Epithelial cell of proximal tubule (primary cell): ENCODE measurements at places on chromosomes 2 and 18.

GRCh38 chr2:238030422-238031155 lies 30.2 kb upstream of the SCLY start:
- no peak for DNase-seq

- peak; percentile 9 for DNase-seq
Observed at GRCh38 chr2:26184555-26185303, 11.8 kb downstream of the GAREM2 start.

GRCh38 chr18:23307567-23308295 lies 145.4 kb upstream of the RIOK3 start:
- no peak for DNase-seq

DNA sequence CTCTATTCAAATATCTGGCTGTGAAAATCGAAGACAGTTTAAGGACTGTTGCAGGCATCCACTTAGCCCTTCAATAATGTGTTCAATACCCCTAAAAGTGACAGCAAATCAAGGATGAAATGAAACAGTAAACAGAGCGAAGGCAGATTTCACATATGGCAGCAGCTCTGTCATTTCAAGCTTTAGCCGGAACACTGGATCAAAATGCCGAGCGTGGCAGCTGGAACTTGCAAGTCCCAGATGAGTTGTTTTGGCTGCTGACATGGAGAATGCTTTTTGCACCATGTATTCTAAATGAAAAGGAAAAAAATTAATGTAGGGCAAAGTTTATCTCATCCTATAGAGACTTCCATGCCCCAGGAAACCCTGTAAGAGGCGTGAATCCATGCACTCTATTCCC lies 18.0 kb downstream of the LRRC30 start:
- DNase-seq: no peak

GRCh38 chr2:29782087-29782486 lies 139.3 kb downstream of the ALK start:
- DNase-seq: no peak

- no peak for DNase-seq
Observed at GRCh38 chr2:237743561-237744269, 54.9 kb upstream of the RBM44 start.

DNA sequence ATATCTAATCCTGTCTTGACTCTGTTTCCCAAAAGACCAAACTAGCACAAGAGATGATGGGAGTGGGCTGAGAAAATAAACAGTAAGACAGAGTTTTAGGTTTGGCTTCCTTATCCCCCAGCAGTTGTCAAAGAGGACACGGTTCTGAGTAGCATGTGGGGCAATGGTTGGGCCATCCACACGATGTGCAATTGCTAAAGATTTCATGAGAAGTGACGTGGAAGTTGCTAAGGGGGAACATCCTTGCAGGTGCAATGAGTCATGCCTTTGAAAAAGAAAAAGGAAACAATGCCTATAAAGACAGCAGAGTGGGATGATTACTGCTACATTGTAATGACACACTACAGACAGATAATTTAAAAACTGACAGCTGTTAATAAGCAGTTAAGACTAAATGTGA lies 1395.8 kb downstream of the LRP1B start:
- DNase-seq: no peak

- DNase-seq: peak; percentile 12
Observed at GRCh38 chr2:166285215-166285614, 90.5 kb downstream of the SCN9A start.

GRCh38 chr2:6927186-6927585 lies 10.0 kb downstream of the RNF144A start:
- DNase-seq: no peak

DNA sequence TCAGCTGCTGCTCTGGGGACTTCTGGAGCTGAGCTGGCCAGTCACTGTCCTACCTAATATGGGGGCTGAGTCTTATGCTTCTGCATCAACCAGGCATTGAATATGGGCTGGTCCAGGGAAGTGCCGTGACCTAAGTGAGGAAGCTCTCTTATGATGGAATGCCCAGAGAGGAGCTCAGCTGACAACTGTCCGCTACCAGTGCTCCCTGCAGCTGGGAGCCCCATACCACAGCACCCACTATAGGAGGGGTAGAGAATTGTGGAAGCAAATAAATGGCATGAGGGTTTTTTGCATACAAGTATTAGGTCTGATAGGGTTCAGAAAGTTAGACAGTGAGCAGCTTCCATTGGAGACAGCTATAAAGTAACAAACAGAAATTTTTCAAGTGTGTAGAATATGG lies 4.5 kb downstream of the TIMM21 start:
- no peak for DNase-seq

- DNase-seq: no peak
Observed at GRCh38 chr2:131023758-131024157, 69.5 kb downstream of the FAM168B start.

- no peak for DNase-seq
Observed at GRCh38 chr2:47022186-47022765, 106.7 kb upstream of the MCFD2 start.

DNA sequence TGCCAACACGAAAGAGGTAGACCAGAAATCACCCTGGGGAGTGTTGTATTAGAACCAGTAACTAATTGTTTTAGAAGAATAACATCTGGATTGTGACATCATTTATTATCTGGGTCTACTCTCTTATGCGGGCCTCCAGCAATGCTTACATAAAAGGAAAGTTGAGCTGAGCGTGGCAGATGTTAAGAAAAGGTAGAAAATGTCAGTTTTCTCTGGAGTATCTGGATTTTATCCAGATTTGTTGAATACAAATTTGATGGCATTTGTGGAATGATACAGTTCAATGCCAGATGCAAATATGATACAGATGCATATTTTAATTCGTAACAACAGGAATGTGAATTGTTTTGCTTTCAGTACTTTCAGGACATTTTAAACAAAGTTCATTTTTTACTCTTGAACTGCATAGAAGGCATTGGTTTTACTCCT lies 90.3 kb downstream of the PRPF40A start:
- DNase-seq: no peak

- no peak for DNase-seq
Observed at GRCh38 chr2:157124731-157125130, 132.8 kb upstream of the GALNT5 start.

DNA sequence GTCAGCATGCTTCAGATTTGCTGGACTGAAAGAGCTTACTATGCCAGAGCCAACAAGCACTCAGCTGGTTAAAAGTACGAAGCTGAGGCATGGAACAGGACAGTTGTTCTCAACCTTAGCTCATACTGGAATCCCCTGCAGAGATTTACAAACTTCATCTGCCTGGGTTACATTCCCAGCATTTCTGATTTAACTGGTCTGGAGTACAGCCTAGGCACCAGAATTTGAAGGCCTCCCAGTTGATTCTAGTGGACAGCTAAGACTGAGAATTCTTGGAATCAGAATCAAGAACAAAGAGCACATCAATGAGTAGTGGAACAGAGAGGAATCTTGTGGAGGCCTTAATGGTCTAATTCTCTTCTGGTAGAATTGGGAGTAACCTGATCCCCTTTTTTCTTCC lies 298.2 kb upstream of the NXPH2 start:
- no peak for DNase-seq
